ENCODE measurements at places on chromosomes 5 and 9. TPM values are rescaled to one million over a fixed set of nuclear protein-coding genes. Genes with fewer than 3 reads are reported as not detected.

Gene BHMT
- total RNA-seq: 1.4 TPM

GRCh38 chr5:139636207-139636792, 11.8 kb upstream of the CXXC5 start:
- H3K4me3 ChIP-seq: no peak overlapping the region
- H3K36me3 ChIP-seq: no peaks in the 10 kb centered on the region
- no peak for DNase-seq
- peak overlapping the region; percentile 91 for H3K27ac ChIP-seq

Gene PCDHA9
- total RNA-seq: 3.8 TPM

Gene EMB
- 31.1 TPM for total RNA-seq

Gene TLE1
- 68.7 TPM for total RNA-seq

- H3K27me3 ChIP-seq: peaks cover 3% of the 10 kb centered on the region
- DNase-seq: no peak
- no peak overlapping the region for H3K4me3 ChIP-seq
- H3K36me3 ChIP-seq: no peaks in the 10 kb centered on the region
- H3K4me1 ChIP-seq: no peaks in the 10 kb centered on the region
- no peak overlapping the region for H3K27ac ChIP-seq
Measured at GRCh38 chr5:159894149-159894720, 22.0 kb upstream of the ADRA1B start.

Gene BRIX1
- total RNA-seq: 30.6 TPM

Gene PDZD2
- total RNA-seq: 2.4 TPM

Gene ADAMTSL1
- total RNA-seq: 2.1 TPM

GRCh38 chr5:431711-432050, 11.3 kb upstream of the EXOC3 start:
- H3K4me3 ChIP-seq: no peak overlapping the region
- peaks cover 4% of the 10 kb centered on the region for H3K4me1 ChIP-seq

- peaks cover 6% of the 10 kb centered on the region for H3K27me3 ChIP-seq
- H3K27ac ChIP-seq: no peak overlapping the region
Measured at GRCh38 chr5:156824800-156825199, 25.3 kb upstream of the PPP1R2B start.

DNA sequence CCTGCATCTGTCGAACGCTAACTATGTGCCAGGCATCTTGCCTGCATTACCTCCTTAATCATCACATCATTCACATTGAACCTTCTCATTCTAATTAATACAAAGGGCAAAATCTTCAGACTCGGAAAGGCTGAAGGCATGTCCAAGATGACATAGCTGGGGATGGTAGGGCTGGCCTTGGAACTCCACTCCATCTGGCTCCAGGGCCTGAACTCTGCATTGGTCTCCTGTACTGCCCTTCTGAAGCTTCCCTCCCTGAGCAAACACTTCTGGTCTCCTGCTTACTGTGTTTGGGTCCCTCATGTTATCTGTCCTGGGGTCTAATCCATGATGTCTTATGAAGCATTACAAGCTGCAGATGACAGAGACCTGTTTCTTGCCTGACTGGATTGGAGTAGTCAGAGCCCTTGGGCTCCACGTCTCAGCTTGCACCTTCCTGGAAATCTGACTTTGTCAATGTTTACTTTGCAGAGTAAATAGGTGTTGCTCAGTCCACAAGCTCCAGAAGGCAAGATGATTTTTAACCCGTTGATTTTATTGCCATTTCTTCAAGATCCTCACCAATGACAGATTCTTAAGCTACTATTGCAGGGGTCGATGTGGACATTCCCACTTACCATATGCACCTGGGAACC, 106.1 kb downstream of the GALNT10 start:
- no peaks in the 10 kb centered on the region for H3K27me3 ChIP-seq
- no peak overlapping the region for H3K4me3 ChIP-seq
- no peak for DNase-seq
- H3K4me1 ChIP-seq: peaks cover 36% of the 10 kb centered on the region
- peak overlapping the region; percentile 17 for H3K27ac ChIP-seq

DNA sequence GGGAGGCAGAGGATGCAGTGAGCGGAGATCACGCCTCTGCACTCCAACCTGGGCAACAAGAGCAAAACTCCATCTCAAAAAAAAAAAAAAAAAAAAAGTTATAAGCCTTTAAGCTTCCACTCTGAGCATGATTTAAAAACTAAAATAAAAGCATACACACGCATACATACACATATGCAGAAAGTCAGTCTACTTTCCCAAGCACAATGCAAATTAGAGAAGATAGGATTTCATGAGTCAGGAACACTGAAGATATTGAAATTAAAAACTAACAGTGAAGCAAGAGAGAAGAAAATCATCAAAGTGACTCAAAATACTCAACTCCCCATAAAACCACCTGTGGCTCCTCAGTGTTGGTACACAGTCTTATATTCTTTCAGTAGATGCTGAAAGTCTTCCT, 1009.5 kb upstream of the WWC1 start:
- no peak for DNase-seq
- no peaks in the 10 kb centered on the region for H3K27me3 ChIP-seq
- peaks cover 3% of the 10 kb centered on the region for H3K4me1 ChIP-seq
- no peak overlapping the region for H3K4me3 ChIP-seq

DNA sequence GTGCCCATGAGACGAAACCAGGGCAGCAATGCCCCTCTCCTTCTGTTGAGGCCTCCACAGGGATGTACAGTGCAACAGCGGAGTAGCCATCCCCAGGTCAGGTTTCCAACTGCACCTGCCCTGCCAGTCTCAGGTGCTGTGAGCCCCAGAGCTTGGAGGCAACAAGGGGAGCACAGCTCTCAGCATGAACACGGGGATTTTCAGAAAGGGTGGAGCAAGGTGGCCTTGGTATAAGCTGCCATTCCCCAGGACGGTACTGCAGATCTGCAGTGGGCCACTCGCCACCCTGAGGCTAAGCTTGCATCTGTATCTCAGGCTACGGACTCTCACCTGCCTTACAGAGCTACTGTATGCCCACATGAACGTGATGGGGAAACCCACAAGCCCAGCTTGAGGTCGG, 103.6 kb downstream of the GABBR2 start:
- no peak overlapping the region for H3K27ac ChIP-seq
- peaks cover 3% of the 10 kb centered on the region for H3K4me1 ChIP-seq
- no peak for DNase-seq
- H3K27me3 ChIP-seq: peaks cover 8% of the 10 kb centered on the region

GRCh38 chr5:39185761-39186160, 33.6 kb downstream of the FYB1 start:
- H3K36me3 ChIP-seq: no peaks in the 10 kb centered on the region
- no peak for DNase-seq
- H3K4me3 ChIP-seq: no peak overlapping the region
- H3K27me3 ChIP-seq: peaks cover 3% of the 10 kb centered on the region
- H3K27ac ChIP-seq: peak overlapping the region; percentile 2
- no peaks in the 10 kb centered on the region for H3K4me1 ChIP-seq

GRCh38 chr5:125134216-125135081, 388.0 kb upstream of the ZNF608 start:
- H3K4me1 ChIP-seq: peaks cover 12% of the 10 kb centered on the region
- no peaks in the 10 kb centered on the region for H3K27me3 ChIP-seq
- H3K36me3 ChIP-seq: peaks cover 2% of the 10 kb centered on the region
- H3K27ac ChIP-seq: no peak overlapping the region
- H3K4me3 ChIP-seq: no peak overlapping the region

DNA sequence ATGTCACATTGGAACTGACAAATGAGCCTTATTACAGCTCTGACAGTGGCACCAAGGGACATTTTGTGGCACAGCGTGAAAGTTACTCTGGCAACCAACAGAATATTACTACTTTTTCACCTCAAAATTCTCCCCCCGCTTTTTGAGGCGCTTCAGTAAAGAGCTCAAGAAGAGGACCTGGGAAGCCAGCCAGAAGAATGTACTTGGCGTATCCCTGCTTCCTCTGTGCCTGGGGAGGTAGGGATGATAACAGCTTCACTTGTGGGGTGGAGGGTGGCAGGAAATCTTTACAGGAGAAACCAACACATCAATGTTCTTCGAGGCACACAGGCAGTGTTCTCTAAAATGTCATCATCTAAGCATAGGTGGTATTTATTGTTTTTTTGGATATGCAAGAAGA, 624.1 kb downstream of the NR2F1-AS1 start:
- H3K27me3 ChIP-seq: no peaks in the 10 kb centered on the region
- DNase-seq: no peak

DNA sequence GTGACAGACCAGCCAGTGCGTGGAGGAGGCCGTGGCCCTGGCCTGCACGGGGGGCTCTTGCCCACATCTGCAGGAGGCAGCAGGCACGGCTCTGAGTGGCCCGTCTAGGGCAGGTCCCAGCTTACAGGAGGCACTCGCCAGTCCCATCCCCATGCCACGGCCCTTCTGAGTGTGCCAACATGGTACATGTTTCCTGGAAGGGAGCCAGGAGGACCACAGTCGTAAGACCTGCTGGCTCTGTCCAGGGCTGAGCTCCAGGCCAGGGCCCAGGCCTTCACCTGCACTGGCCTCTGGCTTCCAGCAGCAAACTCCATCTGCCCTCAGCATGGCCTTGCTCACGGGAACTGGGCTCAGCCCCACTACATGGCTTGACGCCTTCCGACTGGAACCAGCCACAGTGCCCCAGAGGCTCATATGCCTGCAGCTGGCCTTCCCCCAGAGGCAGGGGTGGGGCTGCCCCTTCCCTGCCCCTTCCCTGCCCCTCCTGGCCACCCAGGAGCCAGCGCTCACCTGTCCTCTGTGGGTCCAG, 3.8 kb downstream of the NKD2 start:
- H3K27me3 ChIP-seq: peaks cover 7% of the 10 kb centered on the region
- no peaks in the 10 kb centered on the region for H3K36me3 ChIP-seq
- no peak for DNase-seq
- peaks cover 22% of the 10 kb centered on the region for H3K4me1 ChIP-seq
- no peak overlapping the region for H3K27ac ChIP-seq

- no peaks in the 10 kb centered on the region for H3K27me3 ChIP-seq
- no peak overlapping the region for H3K27ac ChIP-seq
- H3K4me1 ChIP-seq: no peaks in the 10 kb centered on the region
- DNase-seq: no peak
- H3K4me3 ChIP-seq: no peak overlapping the region
Measured at GRCh38 chr5:73830646-73831045, 204.7 kb downstream of the ARHGEF28 start.

GRCh38 chr9:109269839-109270238, 51.0 kb downstream of the EPB41L4B start:
- H3K27me3 ChIP-seq: no peaks in the 10 kb centered on the region
- no peak overlapping the region for H3K27ac ChIP-seq
- no peak overlapping the region for H3K4me3 ChIP-seq
- peaks cover 9% of the 10 kb centered on the region for H3K36me3 ChIP-seq
- no peak for DNase-seq

GRCh38 chr9:32965999-32966722, 35.3 kb downstream of the APTX start:
- H3K4me3 ChIP-seq: no peak overlapping the region
- peaks cover 7% of the 10 kb centered on the region for H3K36me3 ChIP-seq
- no peak for DNase-seq

- H3K4me1 ChIP-seq: peaks cover 26% of the 10 kb centered on the region
- H3K27ac ChIP-seq: no peak overlapping the region
- no peak for DNase-seq
- no peaks in the 10 kb centered on the region for H3K36me3 ChIP-seq
- no peak overlapping the region for H3K4me3 ChIP-seq
- H3K27me3 ChIP-seq: peaks cover 15% of the 10 kb centered on the region
Measured at GRCh38 chr5:14039576-14039975, 95.1 kb upstream of the DNAH5 start.

DNA sequence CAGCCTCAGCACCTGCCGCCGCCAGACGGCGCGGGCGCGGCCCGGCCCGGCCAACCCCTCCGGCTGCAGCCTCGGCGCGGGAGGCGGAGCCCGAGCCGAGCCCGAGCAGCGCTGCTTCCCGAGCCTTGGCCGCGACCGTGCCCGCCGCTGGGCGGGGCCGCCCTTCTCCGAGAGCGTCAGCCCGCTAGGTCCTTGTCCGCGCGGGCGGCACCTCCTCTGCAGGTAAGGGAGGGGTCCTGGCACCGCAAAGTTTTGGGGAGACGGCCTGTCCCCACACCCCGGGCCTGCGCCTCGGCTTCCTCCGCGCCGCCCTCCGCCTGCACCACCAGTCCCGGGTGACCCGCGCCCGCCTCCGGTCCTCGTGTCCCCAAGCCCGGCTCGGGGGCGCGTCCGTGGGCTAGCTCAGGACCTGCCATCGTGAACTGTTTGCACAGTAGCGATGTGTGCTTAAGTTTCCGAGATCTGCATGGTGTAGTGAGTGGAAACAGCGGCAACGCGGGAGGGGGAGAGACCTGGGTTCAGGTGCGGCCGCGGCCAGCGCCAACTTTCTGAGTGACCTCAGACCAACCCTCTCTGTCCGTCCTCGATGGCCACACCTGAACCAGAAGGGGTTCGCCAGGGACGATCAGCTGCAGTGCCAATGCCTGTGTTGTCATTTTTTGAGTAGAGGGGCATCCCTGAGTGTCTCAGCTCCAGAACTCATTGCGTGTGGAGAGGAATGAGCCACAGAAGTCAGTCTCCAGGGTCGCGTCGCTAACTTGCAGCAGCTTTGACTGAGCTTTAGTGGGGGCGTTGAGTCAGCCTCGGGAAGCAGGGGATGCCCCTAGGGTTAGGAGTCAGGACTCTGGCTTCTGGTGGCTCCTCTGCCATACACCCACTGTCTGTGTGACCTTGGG, at the start of gene FRMPD1:
FRMPD1 (plus strand) TSS at position 82 of the 896 bp plus-strand sequence. CDS start 41,688 bp downstream, outside the sequence.
- peak within 1 kb of the TSS; percentile 24 for H3K27ac ChIP-seq
- DNase-seq: no peak
- H3K27me3 ChIP-seq: peaks cover 82% of the 10 kb centered on the region
- peaks cover 11% of the 10 kb centered on the region for H3K4me1 ChIP-seq
- peak within 1 kb of the TSS; percentile 72 for H3K4me3 ChIP-seq

Gene PCDHB15
- total RNA-seq: 8.3 TPM

- H3K4me3 ChIP-seq: no peak overlapping the region
- peaks cover 9% of the 10 kb centered on the region for H3K4me1 ChIP-seq
- no peak overlapping the region for H3K27ac ChIP-seq
Measured at GRCh38 chr5:33309068-33309467, 131.7 kb upstream of the TARS1 start.

Gene ACOT12
- not detected for total RNA-seq

Gene CDX1
- total RNA-seq: 0.31 TPM

Measured in progenitor cell of endocrine pancreas (in vitro differentiated cells).